ENCODE measurements at places on chromosomes 4 and X. TPM values are rescaled to one million over a fixed set of nuclear protein-coding genes. Genes with fewer than 3 reads are reported as not detected.

- DNase-seq: no peak
Observed at GRCh38 chr4:907691-908425, 24.3 kb downstream of the GAK start.

GRCh38 chr4:151940291-151940690, 179.5 kb upstream of the GATB start:
- no peak for DNase-seq

GRCh38 chr4:39855909-39856512, 121.7 kb downstream of the PDS5A start:
- DNase-seq: no peak

Gene GABRE
- 60.7 TPM for total RNA-seq

Gene IL15
- total RNA-seq: 11.5 TPM

GRCh38 chrX:21831496-21831895, 7.9 kb upstream of the MBTPS2 start:
- no peak for DNase-seq

DNA sequence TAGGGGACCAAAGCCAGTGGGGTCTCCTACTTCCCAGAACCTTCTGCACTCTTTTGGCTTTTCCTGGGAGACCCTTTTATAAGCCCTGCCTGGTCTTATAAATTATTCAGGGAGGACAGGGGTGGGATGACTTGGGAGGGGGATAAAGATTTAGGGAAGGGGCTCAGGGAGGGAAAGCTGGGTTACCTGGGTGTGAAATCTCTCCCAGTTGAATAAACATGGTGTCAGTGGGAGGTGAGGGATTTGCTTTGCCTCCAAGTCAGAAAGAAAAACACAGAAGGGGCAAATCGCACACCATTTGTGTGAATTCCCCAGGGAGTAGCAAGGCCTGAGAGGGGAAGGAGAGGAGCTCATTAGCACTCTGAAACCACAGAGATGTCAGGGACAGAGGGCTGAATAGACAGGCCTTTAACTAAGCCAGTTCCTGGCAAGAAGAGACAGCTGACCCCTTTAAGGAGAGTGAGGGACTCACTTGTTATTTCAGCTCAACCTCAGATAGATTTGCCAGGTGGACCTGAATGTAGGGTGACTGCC, at the start of gene RIPPLY1:
RIPPLY1 (minus strand) TSS at position 51 of the 534 bp plus-strand sequence. CDS start 54 bp downstream, outside the sequence.
- no peak for DNase-seq

- no peak for DNase-seq
Observed at GRCh38 chrX:9336456-9336855, 128.4 kb upstream of the TBL1X start.

DNA sequence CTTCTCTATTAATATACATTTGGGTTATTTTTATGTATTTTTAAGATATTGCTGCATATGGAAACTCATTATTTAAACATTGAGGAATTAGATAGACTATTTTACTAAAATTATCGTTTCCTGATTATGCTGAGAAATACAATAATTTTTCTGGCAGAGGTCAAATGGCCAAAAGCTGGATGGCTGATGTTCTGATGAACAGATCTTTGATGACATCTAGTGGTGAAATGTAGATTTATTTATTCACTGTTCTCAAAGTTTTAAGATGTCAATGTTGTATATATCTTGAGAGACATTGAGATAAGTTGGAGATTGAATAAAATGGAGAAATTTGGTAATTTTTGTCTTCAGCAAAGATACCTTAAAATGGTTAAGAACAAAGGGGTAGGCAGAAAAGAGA, 96.2 kb downstream of the UGT8 start:
- no peak for DNase-seq

DNA sequence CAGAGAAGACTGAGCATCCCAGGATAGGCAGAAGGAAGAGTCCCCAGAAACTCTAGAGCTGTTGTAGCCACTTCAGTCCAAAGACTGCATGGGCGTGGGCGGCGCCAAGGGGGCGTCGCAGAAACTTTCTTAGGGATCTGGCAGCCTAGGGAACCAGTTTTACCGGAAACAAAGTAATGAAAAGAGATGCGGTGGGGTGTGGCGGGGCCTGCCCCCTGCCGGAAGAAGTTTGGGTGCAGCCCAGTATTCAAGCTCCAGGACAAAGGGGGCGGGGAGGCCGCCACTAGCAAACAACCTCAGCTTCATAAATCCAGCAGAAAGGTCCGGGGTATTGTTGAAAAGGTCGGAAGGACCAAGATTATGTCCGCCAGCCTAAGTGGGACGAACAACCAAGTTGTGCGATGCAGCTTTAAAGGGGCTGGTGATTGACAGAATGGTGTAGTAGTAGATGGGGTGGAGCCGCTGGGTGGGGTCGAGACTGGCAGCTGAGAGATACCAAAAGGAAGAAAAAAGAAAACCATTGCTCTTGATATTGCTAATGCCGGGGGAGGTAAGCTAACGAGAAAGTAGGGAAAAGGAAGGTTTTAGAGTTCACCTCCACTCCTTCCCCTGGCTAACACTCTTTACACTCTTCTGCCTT, 190.5 kb downstream of the RRAGB start:
- DNase-seq: peak; percentile 62

DNA sequence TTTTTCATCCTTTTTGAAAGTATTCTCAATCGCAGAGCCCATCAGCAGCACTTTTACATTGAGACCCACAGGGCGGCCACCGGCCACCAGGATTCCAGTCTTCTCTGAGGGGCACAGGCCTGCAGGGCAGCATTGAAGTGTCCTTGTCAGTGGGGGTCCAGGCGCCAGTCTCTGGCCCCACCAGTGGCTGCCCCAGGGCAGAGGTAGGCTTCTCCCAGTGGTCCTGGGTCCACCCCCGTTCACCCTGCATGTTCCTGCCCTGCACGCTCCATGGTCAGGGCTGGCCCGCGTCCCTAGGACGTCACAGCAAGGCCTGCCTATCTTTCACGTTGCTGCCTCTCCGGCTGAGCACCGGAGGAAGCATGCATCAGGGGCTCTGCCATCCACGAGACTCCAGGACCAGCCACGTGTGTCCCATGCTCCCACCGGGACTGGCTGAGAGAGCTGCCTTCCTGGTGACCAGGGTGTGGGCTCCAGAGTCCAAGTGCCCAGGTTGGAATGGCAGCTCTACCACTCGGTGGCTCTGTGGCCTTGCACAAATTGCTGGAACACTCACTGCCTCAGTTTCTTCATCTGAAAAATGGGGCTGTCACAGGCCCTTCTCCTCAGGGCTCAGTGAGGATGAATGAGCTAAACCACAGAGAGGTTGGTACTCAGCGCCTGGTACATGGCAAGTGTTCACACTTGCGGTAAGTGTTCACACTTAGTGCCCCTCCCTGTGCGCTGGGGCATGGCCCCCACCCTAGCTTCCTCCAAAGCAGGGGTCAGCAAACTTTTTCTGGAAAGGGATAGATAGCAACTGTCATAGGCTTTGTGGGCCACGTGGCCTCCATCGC, 30.7 kb upstream of the JAKMIP1 start:
- DNase-seq: peak; percentile 28

Gene PPP4R3C
- not detected for total RNA-seq

Measured in sciatic nerve (tissue), 2 donors.